ENCODE measurements at places on chromosomes 2 and 18.

- H3K27me3 ChIP-seq: no peaks in the 10 kb centered on the region
- H3K4me1 ChIP-seq: peaks cover 38% of the 10 kb centered on the region
- no peak overlapping the region for H3K4me3 ChIP-seq
- peak; percentile 57 for DNase-seq
- H3K27ac ChIP-seq: peak overlapping the region; percentile 70
Observed at GRCh38 chr18:7924616-7925015, 357.5 kb downstream of the PTPRM start.

DNA sequence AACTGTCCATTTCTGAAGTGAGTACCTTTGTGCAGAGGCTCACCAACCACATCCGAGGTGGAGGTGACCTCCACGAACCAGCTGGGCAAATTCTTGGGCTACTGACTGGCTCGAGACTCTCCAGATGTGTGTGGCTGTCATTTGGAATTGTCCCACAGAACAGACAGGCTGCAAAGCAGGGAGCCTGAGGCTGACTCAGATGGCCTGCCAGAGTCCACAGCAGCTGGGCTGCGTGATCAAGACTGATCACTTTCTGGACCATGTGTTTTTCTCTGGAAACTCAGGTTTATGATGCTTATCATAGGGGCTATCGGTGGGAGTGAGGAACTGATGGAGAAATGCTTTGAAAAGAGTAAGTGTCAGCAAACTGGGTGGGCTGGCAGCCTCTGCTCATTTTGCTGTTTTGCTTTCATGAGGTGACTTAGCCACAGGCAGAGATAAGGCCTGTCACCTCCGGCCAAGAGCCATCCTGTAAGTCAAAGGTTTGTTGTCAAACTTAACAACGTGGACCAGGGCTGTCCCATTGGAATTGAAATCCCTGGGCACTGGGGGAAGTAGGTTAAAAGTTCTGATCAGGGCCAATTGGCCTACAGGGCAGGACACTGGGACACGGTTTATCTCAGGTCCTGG, 120.4 kb downstream of the LIPG start:
- no peak overlapping the region for H3K27ac ChIP-seq
- no peaks in the 10 kb centered on the region for H3K36me3 ChIP-seq
- no peak overlapping the region for H3K4me3 ChIP-seq
- no peaks in the 10 kb centered on the region for H3K4me1 ChIP-seq
- H3K27me3 ChIP-seq: no peaks in the 10 kb centered on the region

GRCh38 chr18:3796434-3796833, 346.5 kb downstream of the TGIF1 start:
- H3K27ac ChIP-seq: no peak overlapping the region
- no peak overlapping the region for H3K4me3 ChIP-seq
- H3K4me1 ChIP-seq: no peaks in the 10 kb centered on the region
- H3K36me3 ChIP-seq: no peaks in the 10 kb centered on the region
- H3K27me3 ChIP-seq: no peaks in the 10 kb centered on the region

GRCh38 chr2:66845307-66845706, 410.4 kb downstream of the MEIS1 start:
- no peak for DNase-seq
- no peaks in the 10 kb centered on the region for H3K36me3 ChIP-seq
- no peak overlapping the region for H3K27ac ChIP-seq

DNA sequence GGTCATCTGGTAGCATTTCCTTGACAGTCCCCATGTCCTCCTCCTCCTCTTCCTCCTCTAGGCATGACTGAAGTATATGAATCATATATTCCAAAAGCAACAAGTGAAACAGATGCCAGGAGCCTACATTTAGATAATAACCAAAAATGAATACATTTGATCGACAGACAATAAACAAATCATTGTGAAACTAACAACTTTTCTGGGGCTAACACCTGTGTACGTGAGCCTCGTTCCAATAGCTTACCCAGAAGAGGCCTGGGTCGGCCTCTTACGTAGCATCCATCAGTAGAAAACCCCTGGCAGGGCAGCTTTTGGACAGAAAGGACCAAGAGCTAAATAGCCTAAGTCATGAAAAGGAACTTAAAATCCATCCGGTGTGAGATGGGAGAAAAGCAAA, 15.3 kb upstream of the CREG2 start:
- H3K36me3 ChIP-seq: no peaks in the 10 kb centered on the region
- H3K4me3 ChIP-seq: no peak overlapping the region
- no peak overlapping the region for H3K27ac ChIP-seq

- no peaks in the 10 kb centered on the region for H3K36me3 ChIP-seq
- H3K4me1 ChIP-seq: peaks cover 12% of the 10 kb centered on the region
- H3K27me3 ChIP-seq: no peaks in the 10 kb centered on the region
- H3K4me3 ChIP-seq: no peak overlapping the region
- no peak for DNase-seq
- H3K27ac ChIP-seq: no peak overlapping the region
Observed at GRCh38 chr2:136131484-136131960, 13.6 kb upstream of the CXCR4 start.

- no peaks in the 10 kb centered on the region for H3K27me3 ChIP-seq
- DNase-seq: peak; percentile 63
Observed at GRCh38 chr2:158489366-158490112, 32.8 kb downstream of the PKP4 start.

DNA sequence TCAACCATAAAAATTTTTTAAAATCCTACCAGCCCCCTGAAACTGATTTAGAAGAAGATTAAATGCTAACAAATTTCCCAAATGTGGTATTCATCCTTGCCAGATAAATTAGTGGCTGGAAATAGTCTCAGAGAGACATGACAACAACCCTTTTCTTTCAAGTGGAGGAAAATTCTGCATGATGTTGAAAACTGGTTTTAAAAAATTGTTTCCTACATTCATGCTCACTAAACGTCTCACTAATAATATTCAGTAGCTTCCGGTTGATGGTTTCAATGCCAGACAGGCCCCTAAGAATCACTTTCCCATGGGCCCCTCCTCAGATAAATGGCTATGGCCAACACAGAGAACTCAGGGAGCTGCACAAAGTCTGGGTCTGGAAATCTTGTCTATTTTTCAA, 43.2 kb downstream of the NCKAP5 start:
- DNase-seq: no peak
- H3K4me1 ChIP-seq: no peaks in the 10 kb centered on the region
- no peaks in the 10 kb centered on the region for H3K36me3 ChIP-seq
- H3K4me3 ChIP-seq: no peak overlapping the region
- no peak overlapping the region for H3K27ac ChIP-seq

GRCh38 chr2:183264890-183265535, 140.8 kb downstream of the NUP35 start:
- H3K4me1 ChIP-seq: no peaks in the 10 kb centered on the region
- H3K4me3 ChIP-seq: no peak overlapping the region
- no peaks in the 10 kb centered on the region for H3K27me3 ChIP-seq
- H3K36me3 ChIP-seq: peaks cover 31% of the 10 kb centered on the region
- DNase-seq: no peak

DNA sequence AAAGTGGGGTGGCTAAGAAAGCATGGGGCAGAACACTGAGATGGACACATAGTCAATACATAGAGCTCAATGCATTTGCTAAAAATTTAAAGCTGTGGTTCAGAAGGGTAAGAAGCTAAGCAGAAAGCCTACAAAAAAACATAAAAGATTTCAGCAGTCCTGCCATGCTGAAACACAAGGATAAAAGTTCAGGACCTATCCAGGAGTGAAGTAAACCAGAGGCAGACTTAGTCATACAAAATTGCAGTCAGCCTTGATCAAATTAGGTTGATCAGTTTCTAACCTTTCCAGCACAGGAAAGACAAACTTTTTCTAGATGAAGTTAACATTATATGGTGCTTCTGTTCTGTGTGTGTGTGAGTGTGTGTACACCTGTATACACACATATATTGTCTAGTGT, 120.8 kb upstream of the RBMS1 start:
- DNase-seq: no peak
- no peak overlapping the region for H3K4me3 ChIP-seq
- H3K36me3 ChIP-seq: no peaks in the 10 kb centered on the region
- H3K27ac ChIP-seq: no peak overlapping the region
- H3K27me3 ChIP-seq: no peaks in the 10 kb centered on the region
- H3K4me1 ChIP-seq: no peaks in the 10 kb centered on the region

DNA sequence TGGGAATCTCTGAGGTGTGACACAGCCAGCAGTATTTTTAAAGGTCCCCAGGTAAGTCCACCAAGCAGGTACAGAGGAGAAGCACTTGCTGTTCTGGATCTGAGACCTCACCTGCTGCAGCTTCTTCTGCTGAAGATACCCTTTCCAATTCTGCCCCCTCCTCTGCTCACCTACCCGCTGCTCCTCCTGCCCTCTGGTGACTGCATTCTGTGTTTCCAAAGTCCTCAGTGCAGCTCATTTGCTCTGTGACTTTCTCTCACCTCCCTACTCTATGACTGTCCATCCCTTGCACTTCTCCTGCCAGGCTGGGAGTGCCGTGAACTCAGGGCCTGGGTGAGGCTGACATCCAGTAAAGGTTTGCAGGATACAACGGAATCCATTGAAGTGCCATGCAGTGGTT, 205.2 kb upstream of the LYPD1 start:
- H3K4me1 ChIP-seq: peaks cover 5% of the 10 kb centered on the region
- no peaks in the 10 kb centered on the region for H3K36me3 ChIP-seq
- H3K4me3 ChIP-seq: no peak overlapping the region
- no peak for DNase-seq
